ENCODE measurements at places on chromosomes 2 and 18.

- no peaks in the 10 kb centered on the region for H3K27me3 ChIP-seq
- H3K4me3 ChIP-seq, result no peak overlapping the region
- no peaks in the 10 kb centered on the region for H3K4me1 ChIP-seq
- no peaks in the 10 kb centered on the region for H3K36me3 ChIP-seq
Observed at GRCh38 chr2:154402213-154402612, 296.3 kb upstream of the KCNJ3 start.

- H3K36me3 ChIP-seq, result no peaks in the 10 kb centered on the region
- no peak for DNase-seq
- H3K27me3 ChIP-seq, result peaks cover 69% of the 10 kb centered on the region
- H3K4me1 ChIP-seq, result peaks cover 17% of the 10 kb centered on the region
Observed at GRCh38 chr18:5894611-5895298, 567 bp downstream of the TMEM200C start.

- H3K36me3 ChIP-seq, result peaks cover 43% of the 10 kb centered on the region
- no peak overlapping the region for H3K27ac ChIP-seq
- no peak for DNase-seq
- peaks cover 62% of the 10 kb centered on the region for H3K4me1 ChIP-seq
Observed at GRCh38 chr18:63210521-63210920, 109.0 kb downstream of the BCL2 start.

- DNase-seq, result no peak
- no peaks in the 10 kb centered on the region for H3K36me3 ChIP-seq
- peaks cover 3% of the 10 kb centered on the region for H3K4me1 ChIP-seq
- H3K4me3 ChIP-seq, result no peak overlapping the region
- H3K27ac ChIP-seq, result no peak overlapping the region
- H3K27me3 ChIP-seq, result peaks cover 37% of the 10 kb centered on the region
Observed at GRCh38 chr2:124027182-124027581, 2.1 kb downstream of the CNTNAP5 start.

- no peaks in the 10 kb centered on the region for H3K4me1 ChIP-seq
Observed at GRCh38 chr2:240338274-240338673, 97.2 kb upstream of the GPC1 start.

DNA sequence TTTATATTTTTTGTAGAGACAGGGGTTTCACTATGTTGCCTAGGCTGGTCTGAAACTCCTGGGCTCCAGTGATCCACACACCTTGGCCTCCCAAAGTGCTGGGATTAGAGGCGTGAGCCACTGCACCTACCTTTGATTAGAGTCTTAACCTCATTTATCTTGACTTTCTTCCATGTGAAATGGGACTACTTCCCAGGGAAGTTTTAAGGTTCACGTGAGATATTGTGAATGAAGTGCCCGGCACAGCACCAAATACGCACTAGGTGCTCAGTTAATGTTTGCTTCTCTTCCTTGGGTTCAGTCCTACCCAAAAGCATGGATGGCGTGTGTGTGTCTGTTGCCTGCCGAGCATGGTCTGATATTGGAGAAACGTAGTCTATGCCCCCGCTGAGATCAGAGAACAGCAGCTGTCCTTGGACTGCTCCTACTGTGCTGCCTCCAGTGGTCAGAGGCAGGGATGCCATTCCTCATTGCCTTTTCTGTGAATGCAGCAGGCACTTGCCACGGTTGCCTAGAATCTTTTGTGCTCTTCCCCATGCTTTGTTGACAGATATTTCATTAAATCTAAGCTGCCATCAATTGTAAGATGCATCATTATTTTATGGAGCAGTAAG, 12.3 kb upstream of the TFCP2L1 start:
- H3K27ac ChIP-seq, result no peak overlapping the region
- H3K4me3 ChIP-seq, result no peak overlapping the region
- peaks cover 10% of the 10 kb centered on the region for H3K27me3 ChIP-seq
- DNase-seq, result no peak
- no peaks in the 10 kb centered on the region for H3K4me1 ChIP-seq

- H3K4me1 ChIP-seq, result peaks cover 10% of the 10 kb centered on the region
- DNase-seq, result peak; percentile 60
- H3K27me3 ChIP-seq, result peaks cover 36% of the 10 kb centered on the region
Observed at GRCh38 chr2:38037757-38038621, 38.0 kb downstream of the CYP1B1 start.

DNA sequence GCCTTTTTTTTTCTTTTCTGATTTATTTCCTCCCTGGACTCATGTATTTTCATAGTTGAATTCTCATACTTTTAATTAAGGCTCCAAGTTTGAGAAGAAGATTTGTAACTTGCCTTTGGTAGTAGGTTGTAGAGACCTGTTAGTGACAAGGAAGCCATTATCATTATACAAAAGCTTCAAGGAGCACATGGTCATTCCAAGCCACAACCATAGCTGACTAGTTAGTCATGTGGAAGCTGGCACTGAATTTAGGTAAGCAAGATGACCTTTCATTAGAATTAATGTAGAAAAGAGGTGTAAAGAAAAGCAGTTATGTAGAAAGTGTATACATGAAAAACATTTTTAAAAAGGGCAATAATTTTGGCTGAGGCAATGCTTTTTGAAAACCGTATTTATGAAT, 89.7 kb downstream of the LRP1B start:
- H3K27ac ChIP-seq, result no peak overlapping the region
- no peaks in the 10 kb centered on the region for H3K36me3 ChIP-seq
- H3K4me3 ChIP-seq, result no peak overlapping the region
- DNase-seq, result no peak
- no peaks in the 10 kb centered on the region for H3K27me3 ChIP-seq
- H3K4me1 ChIP-seq, result no peaks in the 10 kb centered on the region

- H3K27me3 ChIP-seq, result peaks cover 20% of the 10 kb centered on the region
- H3K36me3 ChIP-seq, result no peaks in the 10 kb centered on the region
- no peaks in the 10 kb centered on the region for H3K4me1 ChIP-seq
- H3K27ac ChIP-seq, result no peak overlapping the region
- no peak overlapping the region for H3K4me3 ChIP-seq
Observed at GRCh38 chr2:62686012-62686685, 19.4 kb upstream of the EHBP1 start.

DNA sequence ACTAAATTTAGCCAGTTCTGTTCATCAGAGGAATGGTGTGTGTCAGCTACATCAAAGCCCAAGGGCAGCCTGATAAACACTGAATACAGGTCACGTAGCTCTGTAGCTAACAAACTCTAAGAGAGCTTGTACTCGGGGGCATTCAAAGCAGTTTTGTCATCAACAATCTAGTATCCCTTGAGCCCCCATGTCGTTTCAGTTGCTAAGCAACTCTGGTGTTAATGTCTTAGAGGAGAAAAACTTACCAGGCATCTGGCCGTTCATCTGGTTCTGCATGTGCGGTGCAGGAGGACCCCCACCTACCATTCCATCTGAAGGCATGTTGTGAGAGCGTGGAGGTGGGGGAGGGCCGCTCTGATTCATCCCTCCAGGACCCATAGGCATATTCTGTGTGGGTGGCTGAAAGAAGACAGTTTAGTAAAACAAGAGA, 33.1 kb downstream of the SS18 start:
- no peaks in the 10 kb centered on the region for H3K27me3 ChIP-seq
- H3K4me3 ChIP-seq, result no peak overlapping the region
- peaks cover 26% of the 10 kb centered on the region for H3K36me3 ChIP-seq
- H3K4me1 ChIP-seq, result peaks cover 6% of the 10 kb centered on the region

GRCh38 chr18:58257461-58257860, 213.4 kb downstream of the NEDD4L start:
- DNase-seq, result no peak
- no peak overlapping the region for H3K27ac ChIP-seq
- peaks cover 13% of the 10 kb centered on the region for H3K36me3 ChIP-seq
- no peak overlapping the region for H3K4me3 ChIP-seq
- H3K27me3 ChIP-seq, result no peaks in the 10 kb centered on the region

GRCh38 chr18:2448565-2449151, 122.6 kb downstream of the METTL4 start:
- DNase-seq, result no peak
- H3K4me3 ChIP-seq, result no peak overlapping the region
- H3K27ac ChIP-seq, result no peak overlapping the region
- H3K36me3 ChIP-seq, result no peaks in the 10 kb centered on the region
- no peaks in the 10 kb centered on the region for H3K4me1 ChIP-seq

GRCh38 chr2:160051371-160051800, 11.0 kb downstream of the PLA2R1 start:
- DNase-seq, result no peak
- H3K27ac ChIP-seq, result no peak overlapping the region
- no peaks in the 10 kb centered on the region for H3K36me3 ChIP-seq

DNA sequence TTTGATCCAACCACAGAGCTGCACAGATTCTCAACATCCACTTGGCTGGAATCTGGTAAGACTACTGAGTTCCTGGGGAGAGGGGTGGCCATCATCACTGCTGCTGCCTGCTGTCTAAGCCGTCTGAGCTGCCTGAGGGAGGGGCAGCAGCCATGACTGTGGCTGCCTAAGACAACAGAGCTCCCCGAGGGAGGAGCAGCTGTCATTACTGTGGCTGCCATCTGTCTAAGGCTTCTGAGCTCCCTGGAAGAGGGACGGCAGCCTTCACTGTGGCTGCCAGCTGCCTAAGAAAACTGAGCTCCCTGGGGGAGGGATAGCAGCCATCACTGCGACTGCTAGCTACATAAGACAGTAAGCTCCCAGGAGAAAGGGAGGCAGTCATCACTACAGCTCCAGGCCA, 584.4 kb downstream of the NR4A2 start:
- H3K4me1 ChIP-seq, result no peaks in the 10 kb centered on the region
- no peaks in the 10 kb centered on the region for H3K36me3 ChIP-seq
- no peak for DNase-seq
- H3K27ac ChIP-seq, result no peak overlapping the region
- no peaks in the 10 kb centered on the region for H3K27me3 ChIP-seq
- H3K4me3 ChIP-seq, result no peak overlapping the region

DNA sequence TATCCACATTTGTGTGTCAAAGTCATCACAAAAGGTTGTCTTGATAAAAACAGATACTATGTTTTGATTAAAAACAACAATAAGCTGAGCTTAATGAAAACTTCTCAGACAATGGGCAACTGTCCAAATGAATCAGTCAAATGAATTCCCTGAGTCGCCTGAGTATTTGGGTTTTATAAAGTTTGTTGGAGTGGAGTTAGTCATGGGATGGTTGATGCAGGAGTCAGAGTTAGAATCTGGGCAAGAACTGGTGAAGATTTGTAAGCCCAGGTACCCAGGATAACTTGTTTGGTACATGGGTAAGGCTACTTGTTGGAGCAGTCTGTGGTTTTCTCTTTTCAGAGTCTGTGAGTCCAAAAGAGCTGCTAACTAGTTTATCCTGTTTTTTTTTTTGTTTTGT, 34.4 kb upstream of the RAPGEF4 start:
- H3K27me3 ChIP-seq, result peaks cover 9% of the 10 kb centered on the region
- peaks cover 2% of the 10 kb centered on the region for H3K36me3 ChIP-seq
- H3K27ac ChIP-seq, result no peak overlapping the region

All from stimulated activated naive B cell treated with anti-CD40 and anti-IgM and Interleukin-4, amounts not matched to agents 10 μg/mL and 1 μg/mL and 100 μg/mL, for 72 hours (primary cell).